DMS 273 treated with DMSO at 0.1 percent for 48 hours (cell line): ENCODE measurements at places on chromosomes 16 and 17.

GRCh38 chr17:8322061-8322460, 12.0 kb downstream of the ARHGEF15 start:
- no peak for DNase-seq

GRCh38 chr16:56202036-56202435, 10.7 kb downstream of the GNAO1 start:
- DNase-seq: no peak

DNA sequence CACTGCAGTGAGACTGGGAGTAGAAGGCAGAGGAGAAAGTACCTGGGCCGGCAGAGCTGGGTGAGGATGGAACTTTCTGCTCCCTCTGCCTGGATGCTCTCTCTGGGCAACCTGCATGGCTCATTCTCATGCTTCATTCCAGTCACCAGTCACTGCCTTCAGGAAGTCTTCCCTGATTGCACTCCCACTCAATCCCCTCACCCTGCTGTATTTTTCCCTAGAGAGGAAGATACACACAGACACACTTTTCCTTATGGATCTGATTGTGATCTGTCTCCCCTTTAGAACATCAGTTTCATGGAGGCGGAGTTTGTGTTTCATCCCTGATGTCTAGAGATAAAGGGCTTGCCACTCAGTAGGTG, 44.9 kb downstream of the MEAK7 start:
- no peak for DNase-seq

- no peak for DNase-seq
Measured at GRCh38 chr17:27458524-27458908, 2.3 kb downstream of the KSR1 start.

GRCh38 chr17:49993423-49994060, 1.5 kb downstream of the DLX3 start:
- no peak for DNase-seq
